ENCODE measurements at places on chromosomes 5 and 9.

- DNase-seq, result no peak
Observed at GRCh38 chr9:82513976-82514735, 525.6 kb downstream of the SPATA31D1 start.

DNA sequence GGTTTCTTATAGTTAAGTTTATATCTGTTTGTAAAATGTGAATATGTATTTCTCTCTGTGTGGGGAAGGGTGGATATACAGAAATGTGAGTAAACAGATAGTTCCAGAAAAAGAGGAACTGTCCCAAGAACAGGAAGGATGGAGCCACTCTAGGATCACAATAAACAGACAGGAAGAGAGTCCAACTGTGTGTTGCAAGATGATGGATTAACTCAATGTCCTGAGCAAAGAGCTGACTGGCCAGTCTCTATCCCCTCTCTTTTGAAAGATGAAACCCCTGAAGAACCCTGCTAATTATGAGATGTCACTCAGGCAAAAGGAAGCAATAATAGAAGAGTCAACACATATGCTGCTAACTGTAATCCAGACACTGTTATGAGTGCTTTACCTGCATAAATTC, 202.7 kb downstream of the SEMA6A start:
- no peak for DNase-seq

- DNase-seq, result peak; percentile 20
Observed at GRCh38 chr9:15622318-15622971, 69.6 kb downstream of the CCDC171 start.

GRCh38 chr5:134026521-134027287, 21.9 kb upstream of the VDAC1 start:
- peak; percentile 49 for DNase-seq

- peak; percentile 30 for DNase-seq
Observed at GRCh38 chr5:138603249-138603920, 28.2 kb upstream of the HSPA9 start.

GRCh38 chr5:134439210-134439654, 27.6 kb upstream of the CDKN2AIPNL start:
- peak; percentile 89 for DNase-seq

DNA sequence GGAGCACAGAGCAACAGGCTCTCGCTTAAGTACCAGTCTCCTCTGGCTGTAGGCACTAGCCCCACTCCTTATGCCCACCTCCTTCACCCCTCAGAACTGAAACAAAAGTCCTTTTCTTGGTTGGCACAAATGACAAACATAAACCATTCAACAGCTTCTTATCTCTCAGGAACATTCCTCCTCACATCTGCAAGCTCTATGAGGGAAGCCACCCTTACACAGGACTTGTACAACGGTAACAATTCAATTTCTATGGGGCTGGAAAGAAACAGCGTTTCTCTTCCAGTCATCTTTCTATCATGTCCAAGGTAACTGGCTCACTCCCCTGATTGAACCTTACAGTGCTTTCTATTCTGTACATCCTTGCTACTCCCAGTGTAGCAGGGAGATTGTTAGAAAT, 74.1 kb downstream of the CSF2 start:
- no peak for DNase-seq

DNA sequence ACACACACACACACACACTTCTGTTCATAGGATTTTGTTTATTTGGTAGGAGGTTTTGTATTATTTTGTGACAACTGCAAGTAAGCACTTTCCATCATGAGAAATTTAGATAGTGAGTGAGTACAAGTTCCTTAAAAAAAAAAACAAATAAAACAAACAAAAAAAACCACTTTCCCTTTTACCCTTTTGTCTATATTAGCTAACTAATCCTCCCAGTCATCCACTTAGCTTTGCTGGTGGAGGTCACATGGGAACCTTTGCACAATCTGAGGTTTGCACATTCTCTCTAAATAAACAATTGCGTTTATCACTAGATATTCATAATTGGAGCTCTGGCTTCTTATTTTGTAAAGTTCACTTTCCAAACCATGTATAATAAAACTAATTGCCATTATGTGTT, 6.8 kb downstream of the ITGA1 start:
- DNase-seq, result no peak

Measured in GM03348 (cell line).